ENCODE measurements at places on chromosomes 1 and 21.

- DNase-seq = no peak
Observed at GRCh38 chr1:101632548-101633272, 364.0 kb downstream of the OLFM3 start.

DNA sequence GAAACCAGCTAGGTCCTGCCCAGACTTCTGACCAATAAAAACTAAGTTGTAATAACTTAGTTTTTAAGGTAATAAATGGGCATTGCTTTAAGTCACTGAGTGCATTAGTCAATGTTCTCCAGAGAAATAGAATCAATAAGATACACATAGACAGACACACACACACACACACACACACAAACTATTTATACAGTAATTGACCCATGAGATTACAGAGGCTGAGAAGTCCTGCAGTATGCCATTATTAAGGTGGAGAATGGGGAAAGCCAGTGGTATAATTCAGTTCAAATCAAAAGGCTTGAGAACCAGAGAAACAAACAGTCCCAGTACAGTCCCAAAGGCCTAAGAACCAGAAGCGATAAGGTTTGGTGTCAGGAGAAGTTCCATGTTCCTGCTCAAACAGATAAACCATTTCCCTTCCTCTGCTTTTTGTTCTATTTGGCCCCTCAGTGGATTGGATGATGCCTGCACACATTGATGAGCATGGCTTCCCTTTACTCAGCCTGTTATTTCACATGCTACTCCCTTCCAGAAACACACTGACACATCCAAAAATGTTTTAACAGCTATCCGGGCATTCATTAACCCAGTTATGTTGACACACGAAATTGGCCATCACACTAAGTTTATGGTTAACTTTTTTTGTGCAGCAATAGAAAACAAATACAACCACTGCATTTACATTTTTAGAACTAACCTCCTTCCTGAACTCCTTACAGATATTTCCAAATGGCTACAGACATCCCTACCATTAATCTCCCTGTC is 828.2 kb upstream of the NCAM2 start:
- DNase-seq = no peak

DNA sequence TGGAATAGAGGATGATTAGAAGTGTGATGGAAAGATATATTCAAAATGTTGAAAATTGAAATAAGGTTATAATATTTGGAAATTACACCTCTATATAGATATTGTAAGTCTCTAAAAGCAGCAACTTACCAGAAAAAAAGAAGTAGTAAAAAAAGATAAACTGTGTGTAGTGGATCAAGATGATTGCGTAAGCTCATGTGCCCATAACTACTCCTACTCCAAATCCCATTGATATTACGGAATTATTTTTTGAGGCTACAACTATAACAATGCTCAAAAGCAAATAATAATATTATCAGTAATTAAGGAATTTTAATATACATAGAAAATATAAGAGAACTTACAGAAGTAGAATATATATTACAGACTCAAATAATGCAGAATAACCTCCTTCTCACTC is 33.6 kb downstream of the CATSPERE start:
- DNase-seq = no peak

DNA sequence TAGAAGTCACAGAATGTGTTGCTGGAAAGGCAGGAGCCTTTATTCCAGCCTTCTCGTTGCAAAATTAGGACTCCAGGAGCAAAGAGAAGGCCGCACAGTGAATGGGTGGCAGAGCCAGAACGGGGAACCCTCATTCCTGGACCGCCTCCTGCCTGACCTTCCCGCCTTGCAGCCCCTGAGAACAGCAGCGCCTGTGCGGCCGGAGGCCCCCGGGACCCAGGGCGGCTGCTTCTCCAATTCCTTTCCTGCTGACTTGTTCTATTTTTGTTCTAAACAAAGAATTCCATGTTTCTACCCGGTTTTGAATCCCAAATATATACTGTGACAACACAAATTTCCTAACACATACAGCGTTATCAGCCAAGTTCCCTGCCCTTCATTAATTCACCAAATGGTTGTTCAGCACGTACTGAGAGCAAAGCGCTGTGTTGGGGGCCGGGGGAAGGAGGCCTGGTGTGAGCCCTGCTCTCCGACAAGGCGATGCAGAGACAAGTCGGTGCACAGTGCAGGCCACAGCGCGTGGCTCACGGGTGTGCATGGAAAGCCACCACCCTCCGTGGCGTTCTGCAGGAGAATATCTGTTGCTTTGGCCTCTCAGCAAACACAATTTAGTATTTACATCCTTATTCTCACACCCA is 31.9 kb upstream of the COL6A2 start:
- DNase-seq = no peak

DNA sequence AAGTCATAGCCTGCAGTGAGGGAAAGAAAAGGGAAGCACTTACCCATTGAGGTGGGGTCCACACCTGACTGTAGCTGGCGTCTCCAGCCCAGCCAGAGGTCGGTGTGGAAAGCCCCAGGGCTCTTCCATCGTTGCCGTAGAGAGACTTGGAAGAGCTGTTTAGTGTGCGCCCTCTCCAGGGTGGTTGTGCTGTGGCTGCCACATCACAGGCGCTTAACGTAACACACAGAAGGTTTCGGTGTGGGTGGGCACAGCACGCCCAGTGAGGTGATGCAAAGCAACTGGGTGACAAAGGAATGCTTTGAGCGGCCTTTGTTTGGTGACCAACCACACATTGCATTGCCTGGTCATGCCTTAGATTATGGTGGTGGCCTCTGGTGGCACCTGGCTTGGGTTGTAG is 36.8 kb upstream of the KIF1B start:
- no peak for DNase-seq

- DNase-seq = no peak
Observed at GRCh38 chr1:206524739-206525364, 17.5 kb downstream of the RASSF5 start.

- no peak for DNase-seq
Observed at GRCh38 chr1:17976854-17977253, 130.7 kb upstream of the IGSF21 start.

DNA sequence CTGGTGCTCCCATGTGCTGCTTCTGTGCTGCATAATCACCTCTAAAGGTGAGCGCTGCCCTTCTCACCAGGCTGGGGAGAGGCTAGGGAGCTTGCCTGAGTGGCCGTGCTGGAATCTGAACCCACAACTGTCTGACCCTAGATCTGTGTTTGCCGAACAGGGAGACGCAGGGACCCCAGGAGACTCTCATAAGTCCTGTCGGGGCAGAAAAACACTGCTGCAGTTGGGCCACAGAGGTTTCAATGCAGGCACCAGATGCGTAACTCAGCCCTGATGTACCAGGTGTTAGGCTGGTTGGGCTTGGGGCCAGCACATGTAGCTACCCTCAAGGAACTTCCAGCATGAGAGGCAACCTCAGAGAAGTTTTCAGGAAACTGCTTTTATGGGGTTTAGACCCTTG is 49.5 kb upstream of the DMRTB1 start:
- no peak for DNase-seq

- DNase-seq = no peak
Observed at GRCh38 chr1:233614173-233614742, 352 bp downstream of the KCNK1 start.

- no peak for DNase-seq
Observed at GRCh38 chr1:184373155-184373554, 13.7 kb upstream of the C1orf21 start.

DNA sequence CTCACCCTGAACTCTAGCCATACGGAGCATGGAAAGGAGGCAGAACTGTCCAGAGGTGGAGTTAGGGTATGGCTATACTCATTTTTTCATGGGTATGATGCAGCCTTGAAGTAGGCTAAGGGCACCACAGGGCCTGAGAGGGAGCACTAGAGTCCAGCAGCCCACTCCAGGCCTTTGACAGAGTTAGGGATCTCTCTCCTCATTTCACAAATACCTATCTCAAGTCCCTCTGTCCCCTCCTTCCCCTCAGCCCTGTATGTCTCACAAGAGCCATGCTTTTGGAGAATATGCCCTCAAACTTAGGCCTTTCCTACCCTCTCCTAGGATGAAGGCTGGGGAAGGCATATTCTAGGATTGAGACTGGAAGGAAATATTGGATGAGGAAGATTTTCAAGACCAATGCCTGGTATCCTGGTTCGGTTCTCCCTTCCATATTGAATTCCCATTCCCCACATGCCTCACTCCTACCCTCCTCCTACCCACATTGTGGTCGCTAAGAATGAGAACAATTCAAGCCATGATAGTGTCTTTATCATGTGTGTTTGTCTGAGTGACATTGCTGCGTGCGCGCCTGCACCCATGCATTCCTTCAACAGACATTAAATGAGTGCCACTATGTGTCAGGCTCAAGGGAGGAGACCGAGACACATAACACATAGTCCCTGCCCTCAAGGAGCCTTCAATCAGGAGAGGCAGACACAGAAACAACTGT is 2.6 kb upstream of the NECTIN4 start:
- no peak for DNase-seq

- no peak for DNase-seq
Observed at GRCh38 chr1:28885977-28886730, 28.2 kb upstream of the EPB41 start.

- DNase-seq = no peak
Observed at GRCh38 chr1:43930168-43930948, 3.2 kb upstream of the ARTN start.

DNA sequence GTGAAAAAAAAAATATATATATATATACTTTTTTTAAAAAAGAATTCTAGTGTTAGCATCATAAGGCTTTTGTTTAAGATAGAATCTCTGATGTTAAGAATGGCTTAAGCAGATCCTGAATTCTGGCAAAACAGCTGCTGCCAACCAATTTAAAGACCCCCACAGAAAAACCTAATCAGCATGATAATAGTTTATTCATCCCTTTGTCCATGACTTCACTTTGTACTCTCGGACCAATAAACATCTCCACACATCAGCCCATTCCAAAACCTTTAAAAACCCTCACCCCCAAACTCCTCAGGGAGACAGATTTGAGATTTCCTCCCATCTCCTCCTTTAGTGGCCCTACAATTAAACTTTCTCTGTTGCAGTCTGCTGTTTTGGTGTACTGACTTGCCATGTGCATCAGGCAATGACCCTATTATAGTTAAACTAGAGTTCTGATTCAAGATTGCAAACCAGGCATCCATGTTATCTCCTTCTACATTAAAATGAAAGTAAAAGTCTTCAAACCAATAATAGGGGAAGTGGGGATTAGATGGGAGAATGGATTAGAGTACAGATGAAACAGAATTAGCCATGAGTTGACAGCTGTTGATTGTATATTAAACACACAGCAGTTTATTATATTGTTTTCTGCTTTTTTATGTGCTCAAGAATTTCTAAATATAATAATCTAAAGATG is 9.8 kb upstream of the PHTF1 start:
- no peak for DNase-seq
